ENCODE measurements at places on chromosomes 13 and 19.

GRCh38 chr19:35911790-35912189 is 3.7 kb upstream of the TYROBP start:
- no peak for DNase-seq

- DNase-seq, result no peak
Measured at GRCh38 chr13:24668955-24669582, 11.1 kb upstream of the ATP12A start.

GRCh38 chr19:15977690-15978089 is 28.9 kb downstream of the OR10H4 start:
- no peak for DNase-seq

- peak; percentile 77 for DNase-seq
Measured at GRCh38 chr19:12952488-12953137, 4.4 kb downstream of the GADD45GIP1 start.

DNA sequence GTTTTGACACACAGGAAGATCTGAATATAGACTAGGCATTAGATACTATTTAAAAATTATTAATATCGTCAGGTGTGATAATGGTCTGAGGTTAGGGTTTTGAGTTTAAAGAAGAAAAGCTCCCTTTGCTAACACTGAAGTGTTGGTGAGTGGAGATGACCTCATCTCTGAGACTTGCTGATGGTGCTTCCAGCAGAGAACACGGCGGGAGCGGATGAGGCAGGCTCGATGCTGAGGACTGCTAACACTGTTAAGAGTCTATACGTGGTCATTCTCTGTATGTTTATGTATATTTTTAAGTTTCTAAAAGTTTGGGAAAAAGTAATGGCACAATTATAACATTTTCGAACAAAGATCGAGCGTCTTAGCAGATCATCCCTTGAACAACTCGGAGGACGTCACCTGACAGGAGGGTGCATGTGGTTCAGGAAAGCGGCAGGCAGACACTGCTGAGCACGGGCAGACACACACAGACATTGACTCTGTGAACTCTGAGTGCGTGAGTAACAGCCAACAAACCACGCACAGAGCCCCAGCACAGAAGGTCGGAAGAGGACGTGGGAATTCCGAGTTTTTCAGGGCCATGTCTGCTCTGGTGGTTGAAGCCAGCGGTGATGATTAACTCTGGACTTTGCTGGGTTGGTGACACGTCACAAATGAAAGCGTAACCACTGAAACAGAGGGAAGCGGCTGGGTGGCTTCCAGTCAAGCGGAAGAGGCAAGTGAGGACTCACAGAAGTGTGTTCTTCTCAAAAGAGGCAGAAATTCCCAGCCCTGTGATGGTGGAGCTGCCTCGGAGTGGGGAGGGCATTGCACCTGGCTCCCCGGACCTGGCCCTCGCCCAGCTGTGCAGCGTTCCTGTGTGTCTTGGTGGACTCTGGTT is 91.9 kb upstream of the TEX29 start:
- no peak for DNase-seq

GRCh38 chr19:31144075-31144870 is 205.0 kb downstream of the TSHZ3 start:
- DNase-seq, result no peak

- no peak for DNase-seq
Measured at GRCh38 chr13:99064624-99065234, 86.9 kb upstream of the DOCK9 start.

GRCh38 chr13:26423629-26424028 is 133.9 kb upstream of the WASF3 start:
- DNase-seq, result peak; percentile 59

DNA sequence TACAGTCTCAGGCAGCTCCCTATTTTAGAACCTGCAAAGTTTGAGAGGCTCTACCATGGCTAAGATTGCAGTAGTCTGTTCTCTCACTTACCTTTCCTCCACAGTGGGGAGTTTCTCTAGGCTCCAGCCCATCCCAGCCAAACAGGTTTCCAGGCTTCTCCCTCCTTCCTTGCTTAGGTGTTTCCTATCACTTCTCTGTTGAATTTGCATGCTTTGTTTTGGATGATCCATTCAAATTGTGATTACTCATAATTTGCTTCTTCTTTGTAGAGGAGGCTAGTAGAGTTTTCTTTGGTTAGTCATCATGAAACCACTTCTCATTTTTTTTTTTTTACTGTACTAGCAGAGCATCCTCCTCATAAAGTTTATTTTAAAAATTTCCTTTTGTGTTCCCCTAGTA is 1242.2 kb upstream of the MIR17HG start:
- peak; percentile 65 for DNase-seq

- no peak for DNase-seq
Measured at GRCh38 chr19:38740932-38741331, 3.3 kb downstream of the CAPN12 start.

DNA sequence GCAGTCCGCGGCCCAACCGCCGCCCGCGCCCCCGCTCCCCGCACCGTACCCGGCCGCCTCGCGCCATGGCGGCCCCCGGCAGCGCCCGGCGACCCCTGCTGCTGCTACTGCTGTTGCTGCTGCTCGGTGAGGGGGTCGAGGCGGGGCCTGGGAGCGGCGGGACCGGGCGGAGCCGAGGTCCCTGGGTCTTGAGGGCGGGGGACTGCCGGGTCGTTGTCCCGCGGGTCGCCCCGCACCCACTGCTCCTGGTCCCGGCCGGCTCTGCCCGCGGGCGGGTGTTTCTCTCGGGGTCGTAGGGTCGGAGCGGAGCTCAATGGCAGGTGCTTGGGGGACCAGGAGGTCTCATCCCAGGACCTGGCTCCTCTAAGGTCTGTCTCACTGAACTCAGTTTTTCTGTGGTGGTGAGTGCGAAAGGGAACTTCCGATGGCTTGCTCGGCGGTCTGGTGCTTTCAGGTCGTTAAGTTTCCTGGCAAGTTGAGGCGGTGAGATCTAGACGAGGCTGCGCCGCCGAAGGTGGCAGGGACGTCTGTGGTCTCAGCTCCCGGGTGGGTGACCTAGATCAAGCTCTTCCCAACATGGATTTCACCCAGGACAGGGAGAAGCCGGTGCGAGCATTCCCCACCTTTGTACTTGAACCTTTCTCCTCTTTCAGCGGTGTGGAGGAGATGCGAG is 467 bp downstream of the LAMP1 start:
- no peak for DNase-seq

GRCh38 chr13:51328488-51328887 is 11.0 kb upstream of the SERPINE3 start:
- no peak for DNase-seq

DNA sequence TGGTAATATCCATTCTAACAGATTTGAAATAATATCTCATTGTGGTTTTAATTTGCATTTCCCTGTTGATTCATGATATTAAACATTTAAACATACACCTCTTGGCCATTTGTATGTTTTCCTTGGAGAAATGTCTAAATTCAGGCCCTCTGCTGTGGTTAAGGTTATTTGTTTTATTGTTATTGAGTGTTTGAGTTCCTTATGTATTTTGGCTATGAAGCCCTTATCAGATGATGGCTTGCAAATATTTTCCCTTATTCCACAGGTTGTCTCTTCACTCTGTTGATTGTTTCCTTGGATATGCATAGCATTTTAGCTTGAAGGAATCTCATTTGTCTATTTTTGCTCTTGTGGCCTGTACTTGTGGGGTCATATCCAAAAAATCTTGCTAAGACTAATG is 303.6 kb downstream of the GPC5 start:
- DNase-seq, result no peak

DNA sequence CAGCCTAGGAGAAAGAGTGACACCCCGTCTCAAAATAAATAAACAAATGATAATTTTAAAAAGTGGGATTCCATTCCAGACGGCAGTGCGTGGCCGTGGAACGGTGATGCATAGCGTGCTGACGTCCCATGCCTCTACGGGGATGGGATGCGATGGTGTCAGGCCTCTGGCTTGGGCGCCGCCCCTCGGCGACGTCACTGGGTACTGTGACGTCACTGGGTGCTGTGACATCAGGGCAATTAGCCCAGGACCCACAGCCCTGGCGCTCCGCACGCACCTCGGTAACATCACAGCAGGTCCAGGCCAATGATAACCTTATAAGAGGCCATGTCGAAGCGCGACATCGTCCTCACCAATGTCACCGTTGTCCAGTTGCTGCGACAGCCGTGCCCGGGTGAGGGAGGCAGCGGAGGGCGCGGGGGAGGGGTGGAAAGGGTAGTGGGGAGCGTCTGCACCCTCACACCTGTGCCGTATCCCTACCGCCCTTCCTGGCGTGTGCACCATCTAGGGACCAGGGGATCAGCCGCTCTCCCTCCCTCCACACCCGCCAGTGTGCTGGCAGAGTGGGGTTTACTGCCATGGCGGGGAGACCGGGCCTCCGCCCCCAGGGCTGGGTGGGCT is at the start of gene GAPDHS:
GAPDHS (plus strand) TSS at position 256 of the 621 bp plus-strand sequence; CDS start at position 328, 72 bp downstream.
- DNase-seq, result no peak

- no peak for DNase-seq
Measured at GRCh38 chr19:5261156-5261890, 79.3 kb downstream of the PTPRS start.

GRCh38 chr19:40461669-40462221 is 3.8 kb downstream of the BLVRB start:
- no peak for DNase-seq

DNA sequence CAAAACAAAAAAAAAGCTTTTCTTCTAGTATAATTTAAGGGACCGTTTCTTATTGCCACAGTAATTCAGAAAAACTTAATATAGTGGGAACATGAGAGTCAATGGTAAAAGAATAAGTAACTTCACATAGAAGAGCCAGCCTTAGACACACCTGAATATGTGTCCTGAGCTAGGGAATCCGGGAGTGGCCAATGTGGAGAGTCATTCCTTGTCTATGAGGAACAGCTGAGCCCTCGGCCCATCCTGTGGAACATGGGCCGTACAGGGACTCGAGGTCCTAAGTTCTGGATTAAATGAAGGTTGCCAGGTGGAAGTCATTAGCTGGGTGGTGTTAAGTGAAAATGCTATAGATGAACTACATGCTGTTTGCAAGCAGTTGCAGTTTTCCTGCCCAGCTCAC is 32.2 kb downstream of the EFNB2 start:
- DNase-seq, result no peak

DNA sequence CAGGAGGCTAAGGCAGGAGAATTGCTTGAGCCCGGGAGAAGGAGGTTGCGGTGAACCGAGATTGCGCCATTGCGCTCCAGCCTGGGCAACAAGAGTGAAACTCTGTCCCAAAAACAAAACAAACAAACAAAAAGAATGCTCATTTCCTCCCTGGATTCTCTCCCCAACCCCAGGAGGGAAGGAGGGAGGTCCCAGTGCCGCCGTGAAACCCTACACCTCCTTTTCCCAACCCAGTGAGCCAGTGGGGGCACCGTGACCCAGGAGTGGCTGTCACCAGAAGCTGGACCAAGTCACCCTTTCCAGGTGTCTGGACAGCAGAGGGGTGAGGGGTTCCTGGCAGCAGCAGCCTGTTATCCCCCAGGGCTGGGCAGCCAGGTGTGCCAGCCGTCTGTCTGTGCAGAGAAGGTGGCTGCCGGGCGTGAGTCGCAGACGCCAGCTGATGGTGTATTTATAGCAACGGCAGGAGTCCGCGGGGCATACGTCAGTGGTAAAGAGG is 23.5 kb downstream of the NFIC start:
- DNase-seq, result no peak

GRCh38 chr19:9848060-9848459 is 12.9 kb downstream of the PIN1 start:
- no peak for DNase-seq

DNA sequence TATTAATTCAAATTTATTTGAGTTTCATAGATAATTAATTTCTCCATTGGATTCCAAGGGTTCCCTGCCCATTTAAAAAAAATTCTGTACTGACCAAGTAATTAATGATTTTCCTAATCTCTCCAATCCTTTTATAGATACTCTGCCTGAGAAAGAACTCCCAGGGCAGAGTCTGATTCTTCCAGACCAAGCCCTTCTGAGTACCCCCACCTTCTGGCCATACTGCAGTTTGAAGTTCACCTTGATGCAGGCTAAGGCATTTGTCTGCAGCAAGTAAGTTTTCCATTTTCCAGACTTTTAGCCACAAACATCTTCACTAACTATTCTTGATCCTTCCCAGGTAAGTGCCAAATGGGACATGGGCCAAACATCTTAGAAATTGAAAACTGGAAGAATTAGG is 195.9 kb downstream of the LHFPL6 start:
- DNase-seq, result no peak

- no peak for DNase-seq
Measured at GRCh38 chr19:46559203-46559602, 41.9 kb upstream of the CALM3 start.

- no peak for DNase-seq
Measured at GRCh38 chr13:24527266-24527775, 14.7 kb upstream of the PARP4 start.

DNA sequence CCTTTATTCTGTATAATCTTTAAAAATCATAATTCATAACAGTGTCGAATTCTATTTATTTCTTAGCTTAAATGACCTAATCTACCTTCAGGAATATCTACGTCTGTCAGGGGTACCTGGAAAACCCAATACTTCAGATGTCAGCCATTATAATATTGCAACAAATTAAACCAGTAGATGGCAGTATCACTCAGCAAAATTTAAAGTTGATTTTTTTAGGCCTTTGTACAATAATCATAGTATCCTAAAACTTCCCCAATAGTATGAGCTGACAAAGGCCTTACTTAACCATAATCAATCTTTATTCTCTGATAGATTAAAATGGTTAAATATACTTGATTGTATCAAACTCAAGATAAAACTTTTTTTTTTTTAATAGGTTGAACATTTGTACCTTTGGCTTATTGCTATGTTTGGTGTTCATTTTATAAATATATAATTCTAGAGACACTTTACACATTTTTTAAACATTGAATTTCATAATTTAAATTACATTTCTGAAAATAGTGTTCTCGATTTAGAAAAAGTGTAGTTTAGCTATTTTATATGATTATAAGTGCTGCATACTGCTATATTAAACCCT is 830.2 kb upstream of the SPRY2 start:
- no peak for DNase-seq

- DNase-seq, result no peak
Measured at GRCh38 chr19:8135946-8136618, 13.3 kb downstream of the FBN3 start.

- no peak for DNase-seq
Measured at GRCh38 chr13:106163426-106163825, 372.0 kb downstream of the EFNB2 start.

- no peak for DNase-seq
Measured at GRCh38 chr19:56978023-56978565, 137.6 kb upstream of the PEG3 start.

- no peak for DNase-seq
Measured at GRCh38 chr13:24196593-24197197, 36.2 kb downstream of the SPATA13 start.

DNA sequence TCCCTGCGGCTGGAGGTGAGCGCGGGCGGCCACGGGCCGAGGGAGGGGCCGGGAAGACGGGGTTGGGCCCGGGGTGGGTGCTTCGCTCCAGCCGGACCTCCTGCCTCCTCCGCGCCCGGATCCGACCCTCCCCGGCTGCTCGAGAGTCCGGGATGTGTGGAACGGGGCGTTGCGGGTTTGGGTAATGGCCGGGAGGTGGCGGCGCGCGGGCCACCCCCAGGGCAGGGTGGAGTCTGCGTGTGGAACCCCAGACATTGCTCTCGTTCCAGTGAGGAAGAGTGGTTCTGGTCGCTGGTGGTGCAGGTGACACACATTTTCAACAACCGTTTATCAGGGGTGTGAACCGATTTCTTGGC is 38.8 kb downstream of the ARHGEF7 start:
- peak; percentile 32 for DNase-seq

GRCh38 chr13:51596541-51596940 is 12.3 kb downstream of the WDFY2 start:
- peak; percentile 60 for DNase-seq

Data from fibroblast of upper back skin (primary cell).